Stimulated activated CD8-positive, alpha-beta memory T cell treated with anti-CD3 and anti-CD28 coated beads, Interleukin-2, amount 100 ng/mL, for 48 hours (primary cell): ENCODE measurements at places on chromosomes 16 and 17.
A peak's percentile ranks its signal among the peaks of the same experiment; 100 is the strongest.

- no peak for DNase-seq
Measured at GRCh38 chr17:9240659-9241370, 219.5 kb downstream of the NTN1 start.

GRCh38 chr16:84709609-84710008, 9.8 kb downstream of the USP10 start:
- no peak for DNase-seq

- DNase-seq, result no peak
Measured at GRCh38 chr17:69030169-69030568, 30.6 kb downstream of the ABCA9 start.

GRCh38 chr17:10316801-10317542, 55.8 kb downstream of the MYH13 start:
- DNase-seq, result peak; percentile 7

DNA sequence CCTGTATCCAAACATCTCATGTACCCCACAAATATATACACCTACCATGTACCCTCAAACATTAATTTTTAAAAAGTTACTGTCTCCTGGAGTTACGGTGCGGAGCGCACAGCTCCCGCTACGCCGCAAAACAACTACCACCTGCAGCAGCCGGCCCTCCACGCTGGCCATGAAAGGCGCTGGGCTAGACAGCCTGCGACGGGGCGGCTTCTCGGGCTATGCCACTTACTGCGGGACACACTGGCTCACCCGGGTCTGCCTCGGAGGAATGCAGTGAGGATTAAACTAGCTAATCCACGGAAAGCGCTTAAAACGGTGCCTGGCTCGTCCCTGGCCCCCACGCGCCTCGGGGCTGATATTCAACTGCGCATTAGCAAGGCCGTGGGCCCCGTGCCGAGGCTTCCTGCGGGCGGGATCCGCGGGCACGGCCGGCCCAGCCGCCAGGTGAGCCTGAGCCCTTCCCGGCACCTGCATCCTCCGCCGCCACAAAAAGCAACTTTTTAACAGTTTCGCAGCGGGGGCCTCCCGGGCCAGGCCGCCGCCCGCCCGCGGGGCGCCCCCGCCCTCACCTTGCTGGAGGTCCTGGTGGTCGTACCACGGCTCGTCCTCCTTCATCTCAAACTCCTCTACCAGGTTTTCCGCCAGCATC, 633 bp downstream of the CDR2 start:
- peak; percentile 17 for DNase-seq

DNA sequence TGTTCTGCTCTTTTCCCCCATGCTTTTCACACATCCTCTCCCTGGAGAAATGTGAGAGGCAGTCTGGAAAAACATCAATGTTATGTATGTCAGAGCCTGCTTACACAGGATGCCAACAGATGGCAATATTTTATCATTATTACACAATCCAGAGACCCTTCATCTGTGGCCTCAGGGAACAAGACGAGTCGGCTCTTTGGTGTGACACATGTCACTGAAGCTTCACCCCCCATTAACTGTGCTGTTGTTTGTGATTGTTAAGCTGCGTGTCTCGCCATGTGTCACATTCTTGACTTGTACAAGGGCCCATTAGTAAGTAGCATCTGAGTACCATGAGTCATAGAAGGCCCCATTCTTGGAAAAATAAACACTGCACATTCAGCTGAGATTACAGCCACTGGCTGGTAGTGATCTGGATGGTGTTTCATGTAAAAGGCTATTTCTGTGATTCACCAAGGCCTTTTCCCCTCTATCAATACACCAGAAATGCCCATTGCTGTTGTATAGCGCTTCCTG, 682.1 kb upstream of the SOX9 start:
- DNase-seq, result no peak

- no peak for DNase-seq
Measured at GRCh38 chr17:79951361-79952264, 84.1 kb downstream of the TBC1D16 start.

GRCh38 chr17:45925311-45925710, 31.0 kb downstream of the MAPT start:
- DNase-seq, result no peak

DNA sequence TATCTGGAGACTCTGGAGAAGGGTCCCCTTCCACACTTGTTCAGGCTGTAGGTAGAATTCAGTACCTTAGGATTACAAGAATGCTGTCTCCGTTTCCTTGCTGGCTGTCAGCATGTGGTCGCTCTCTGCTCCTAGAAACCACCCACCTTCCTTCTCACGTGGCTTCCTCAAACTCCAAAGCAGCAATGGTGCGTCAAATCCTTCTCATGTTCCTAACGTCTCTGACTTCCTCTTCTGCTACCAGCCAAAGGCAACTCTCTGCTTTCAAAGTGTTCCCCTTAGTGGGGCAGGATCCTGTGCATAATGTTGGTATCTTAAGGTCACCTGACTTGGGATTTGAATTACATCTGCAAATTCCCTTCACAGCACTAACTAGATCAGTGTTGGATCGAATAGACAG, 30.9 kb upstream of the DYNLRB2 start:
- DNase-seq, result no peak

GRCh38 chr16:67555795-67556212, 6.5 kb upstream of the CTCF start:
- no peak for DNase-seq

- DNase-seq, result no peak
Measured at GRCh38 chr17:50020841-50021599, 26.0 kb upstream of the DLX3 start.

DNA sequence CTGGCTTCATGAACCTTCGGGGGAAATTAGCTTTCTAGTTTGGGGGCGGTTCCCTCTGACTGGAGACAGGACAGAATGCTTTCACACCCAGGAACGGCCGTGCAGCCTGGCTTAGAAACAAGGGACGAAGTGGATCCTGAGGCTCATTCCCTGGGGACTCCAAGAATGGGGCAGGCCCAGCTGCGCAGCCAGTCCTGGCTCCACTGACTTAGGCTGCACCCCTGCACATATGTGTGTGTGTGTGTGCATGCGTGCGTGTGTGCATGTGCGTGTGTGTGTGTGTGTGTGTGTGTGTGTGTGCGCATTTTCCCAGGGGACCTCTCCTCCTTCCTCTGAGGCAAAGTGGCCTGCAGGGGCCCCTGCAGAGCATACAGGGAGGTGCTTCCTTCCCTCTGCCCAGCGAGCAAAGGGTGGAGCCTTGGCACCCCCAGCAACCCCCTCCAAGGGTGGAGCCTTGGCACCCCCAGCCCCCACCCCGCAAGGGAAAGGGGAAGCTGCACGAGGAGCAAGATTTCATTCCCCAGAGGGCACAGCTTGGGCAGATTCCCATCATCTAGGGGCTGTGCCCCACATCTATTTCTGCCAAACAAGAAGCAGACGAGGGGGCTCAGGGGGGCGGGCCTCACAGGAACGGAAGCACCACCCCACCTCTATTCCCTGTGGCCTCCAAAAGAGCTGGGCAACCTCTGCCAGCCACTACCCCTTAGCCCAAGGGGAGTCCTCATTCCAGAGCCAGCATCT, 97.6 kb upstream of the CBX4 start:
- DNase-seq, result no peak

GRCh38 chr16:75104836-75105235, 11.7 kb downstream of the LDHD start:
- DNase-seq, result no peak

GRCh38 chr16:55476625-55477533, 2.1 kb upstream of the MMP2 start:
- no peak for DNase-seq

DNA sequence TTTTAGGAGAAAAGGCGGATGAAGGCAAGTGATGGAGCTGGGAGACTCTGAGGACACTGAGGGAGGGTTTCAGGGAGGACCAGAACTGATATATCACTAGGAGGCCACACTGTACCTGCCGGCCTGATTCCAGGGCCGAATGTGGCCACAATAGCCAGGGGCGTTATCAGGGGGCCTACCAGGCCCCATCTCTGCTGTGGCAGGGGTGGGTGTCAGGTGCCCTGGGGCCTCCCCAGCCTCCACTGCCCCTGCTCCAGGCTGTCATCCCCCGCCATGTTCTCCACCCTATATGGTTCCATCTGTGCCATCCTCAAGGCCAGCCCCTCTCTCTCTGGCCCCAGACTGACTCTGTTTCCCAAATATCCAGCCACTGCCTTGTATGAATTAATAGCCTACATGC, 246.5 kb downstream of the GSG1L start:
- DNase-seq, result no peak

DNA sequence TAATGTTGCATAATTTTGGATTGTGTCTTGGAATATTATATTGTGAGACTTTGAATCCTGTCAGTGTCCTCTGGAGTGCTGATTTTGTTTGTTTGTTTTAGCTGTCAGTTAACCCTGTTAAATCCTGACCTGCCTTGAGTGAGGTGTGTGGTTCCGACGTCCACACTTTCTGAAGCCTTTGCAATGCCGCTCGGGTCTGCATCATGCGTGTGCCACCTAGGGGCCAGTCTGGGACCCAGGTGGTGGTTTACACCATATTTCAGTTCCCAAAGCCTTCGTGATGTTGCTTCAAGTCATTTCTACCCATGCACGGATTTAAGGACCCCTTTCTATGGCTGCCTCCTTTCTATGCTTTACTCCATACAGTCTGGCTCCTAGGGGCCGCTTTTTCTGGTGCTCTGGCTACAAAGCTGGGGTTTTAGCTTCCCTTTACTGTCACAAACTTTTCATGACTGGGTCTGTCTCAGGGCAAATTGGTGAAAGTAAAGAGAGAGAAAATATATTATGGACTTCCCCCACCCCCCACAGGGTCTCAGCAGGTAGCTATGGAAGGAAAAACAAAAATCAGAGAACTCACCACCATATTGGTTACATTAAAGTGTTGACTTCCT, 11.4 kb upstream of the OR4D1 start:
- no peak for DNase-seq

GRCh38 chr16:69435977-69436820, 11.8 kb downstream of the CYB5B start:
- no peak for DNase-seq

GRCh38 chr17:37742762-37743611, 1.9 kb downstream of the HNF1B start:
- no peak for DNase-seq

DNA sequence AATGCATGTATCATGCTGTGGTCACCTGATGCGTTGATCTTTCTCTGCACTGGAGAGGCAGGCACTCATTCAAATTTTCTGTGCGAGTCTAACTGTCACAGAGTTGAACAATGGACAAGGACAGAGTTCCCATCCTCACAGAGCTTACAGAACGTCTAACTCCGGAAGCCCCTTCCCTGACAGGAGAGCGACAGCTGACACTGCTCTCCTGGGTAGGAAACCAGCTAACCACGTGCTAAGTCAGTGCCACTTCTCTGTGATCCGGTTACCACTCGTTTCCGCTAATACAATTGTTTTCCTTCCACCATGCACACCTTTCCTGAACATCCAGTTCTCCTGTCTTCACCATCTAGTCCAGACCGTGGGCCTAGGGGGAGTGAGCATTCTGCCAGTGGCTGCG, 11.3 kb downstream of the KLHDC4 start:
- no peak for DNase-seq

DNA sequence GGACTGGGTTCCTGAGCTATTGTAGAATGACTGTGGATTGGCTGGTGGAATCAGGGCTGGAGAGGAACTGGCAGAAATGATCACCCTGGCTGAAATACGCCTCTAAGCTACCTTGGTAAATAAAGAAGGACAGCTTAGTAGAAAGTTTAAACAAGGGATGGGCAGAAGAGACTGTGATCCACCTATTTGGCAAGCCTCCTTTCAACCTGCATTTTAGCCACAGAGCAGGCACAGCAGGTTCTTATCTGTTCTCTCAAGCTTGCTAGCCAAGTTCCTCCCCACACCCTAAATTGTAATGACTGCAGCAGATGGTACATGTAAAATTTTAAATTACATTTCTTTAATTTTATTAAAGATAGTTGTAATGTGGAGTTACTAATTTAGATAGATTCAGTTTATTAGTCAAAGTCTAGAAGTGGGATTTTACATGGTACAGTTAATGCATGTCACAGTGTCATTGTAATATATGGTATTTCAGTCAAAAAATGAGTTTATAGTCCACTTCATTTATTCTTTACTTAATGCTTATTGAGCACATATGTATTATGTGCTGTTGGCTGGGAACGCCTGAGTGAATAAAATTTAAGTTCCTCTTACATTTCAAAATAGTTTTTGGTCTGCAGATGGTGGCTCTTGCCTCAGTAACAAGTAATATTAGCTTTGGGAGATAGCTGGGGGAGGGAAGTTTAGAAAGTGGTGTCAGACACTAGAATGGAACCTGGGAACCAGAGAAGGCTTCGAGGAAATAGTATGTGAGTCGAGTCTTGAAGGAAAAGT, 11.2 kb downstream of the EPN2 start:
- no peak for DNase-seq

DNA sequence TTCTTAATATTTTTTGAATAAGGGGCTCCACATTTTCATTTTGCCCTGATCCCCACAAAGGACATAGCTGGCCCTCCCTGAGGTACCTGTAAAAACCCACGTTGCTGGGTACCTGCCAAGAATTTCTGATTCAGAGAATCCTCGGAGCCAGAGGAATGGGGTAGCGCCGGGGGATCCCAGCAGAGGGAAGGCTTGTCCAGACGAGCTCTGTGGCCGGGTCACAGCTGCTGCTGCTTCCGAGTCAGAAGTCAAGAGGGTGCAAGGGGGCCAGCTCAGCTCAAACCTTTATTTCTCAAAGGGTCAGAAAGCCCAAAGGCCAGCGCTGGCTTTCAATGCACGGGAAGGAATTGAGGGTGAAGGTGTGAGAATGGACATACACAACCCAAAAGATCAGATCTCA, 68.9 kb upstream of the SDK2 start:
- no peak for DNase-seq

GRCh38 chr16:10616756-10617640, 36.6 kb upstream of the EMP2 start:
- no peak for DNase-seq

GRCh38 chr17:40329839-40330794, 21.1 kb downstream of the RARA start:
- no peak for DNase-seq

- DNase-seq, result peak; percentile 56
Measured at GRCh38 chr17:5526821-5527598, 40.6 kb downstream of the MIS12 start.

GRCh38 chr17:62761884-62762283, 46.2 kb downstream of the MARCHF10 start:
- DNase-seq, result no peak

- no peak for DNase-seq
Measured at GRCh38 chr17:49456183-49456965, 38.7 kb upstream of the NGFR start.

- DNase-seq, result no peak
Measured at GRCh38 chr16:75697571-75697970, 3.7 kb downstream of the DUXB start.

- DNase-seq, result no peak
Measured at GRCh38 chr16:70657956-70658355, 11.6 kb downstream of the IL34 start.

DNA sequence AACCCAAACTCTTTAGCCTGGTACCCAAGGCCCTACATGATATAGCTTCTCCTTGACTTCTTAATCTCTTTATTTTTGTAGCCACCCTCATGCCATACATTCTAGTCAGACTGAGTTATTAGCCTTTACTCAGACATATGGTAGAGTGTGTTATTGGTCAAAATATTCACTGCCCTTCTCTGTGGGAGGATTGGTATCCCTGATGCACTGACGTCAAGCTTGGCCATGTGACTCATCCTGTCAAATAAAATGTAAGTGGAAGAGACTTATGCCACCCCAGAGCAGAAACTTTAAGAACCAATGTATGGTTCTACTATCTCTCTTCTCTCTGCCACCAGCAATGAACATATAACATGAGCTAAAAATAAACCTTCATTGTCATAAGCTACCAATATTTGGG, 12.2 kb upstream of the BEAN1 start:
- DNase-seq, result no peak
